ENCODE measurements at places on chromosomes 3 and 15.

- no peak for DNase-seq
These were observed 263.0 kb upstream of the NECTIN3 start for GRCh38 chr3:110808630-110809029.

DNA sequence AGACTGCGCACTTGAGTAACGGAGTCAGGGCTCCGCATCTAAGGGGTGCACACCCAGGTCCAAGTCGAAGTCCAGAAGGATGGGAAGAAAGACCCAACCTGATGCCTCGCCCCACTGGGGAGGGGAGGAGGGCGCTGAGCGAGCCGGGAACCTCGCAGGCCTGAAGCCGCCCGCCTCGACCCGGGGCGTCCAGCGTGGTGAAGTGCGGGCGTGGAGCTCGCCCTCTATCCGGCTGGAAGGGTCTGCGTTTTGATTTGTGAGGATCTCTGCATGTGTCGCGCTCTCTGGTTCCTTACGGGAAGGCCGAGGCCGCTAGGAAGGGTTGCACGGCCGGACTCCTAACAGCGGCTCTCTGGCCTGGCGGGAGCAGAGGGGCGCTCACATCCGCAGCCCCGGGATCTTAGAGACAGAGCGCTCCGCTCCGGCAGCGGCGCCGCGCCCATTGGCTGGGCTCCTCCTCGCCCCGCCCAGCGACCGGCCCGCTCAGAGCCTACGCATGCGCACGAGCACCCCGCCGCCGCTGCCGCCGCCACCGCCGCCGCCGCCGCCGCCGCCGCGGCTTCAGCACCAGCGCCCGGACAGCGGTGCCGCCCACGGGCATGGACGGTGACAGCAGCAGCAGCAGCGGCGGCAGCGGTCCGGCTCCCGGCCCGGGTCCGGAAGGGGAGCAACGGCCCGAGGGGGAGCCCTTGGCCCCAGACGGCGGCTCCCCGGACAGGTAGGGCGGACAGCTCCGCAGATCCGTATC is at the start of gene DISP2:
Gene DISP2 (plus strand): TSS at position 497 of the 748 bp plus-strand sequence. CDS start 103 bp downstream, at position 600.
- peak; percentile 89 for DNase-seq

DNA sequence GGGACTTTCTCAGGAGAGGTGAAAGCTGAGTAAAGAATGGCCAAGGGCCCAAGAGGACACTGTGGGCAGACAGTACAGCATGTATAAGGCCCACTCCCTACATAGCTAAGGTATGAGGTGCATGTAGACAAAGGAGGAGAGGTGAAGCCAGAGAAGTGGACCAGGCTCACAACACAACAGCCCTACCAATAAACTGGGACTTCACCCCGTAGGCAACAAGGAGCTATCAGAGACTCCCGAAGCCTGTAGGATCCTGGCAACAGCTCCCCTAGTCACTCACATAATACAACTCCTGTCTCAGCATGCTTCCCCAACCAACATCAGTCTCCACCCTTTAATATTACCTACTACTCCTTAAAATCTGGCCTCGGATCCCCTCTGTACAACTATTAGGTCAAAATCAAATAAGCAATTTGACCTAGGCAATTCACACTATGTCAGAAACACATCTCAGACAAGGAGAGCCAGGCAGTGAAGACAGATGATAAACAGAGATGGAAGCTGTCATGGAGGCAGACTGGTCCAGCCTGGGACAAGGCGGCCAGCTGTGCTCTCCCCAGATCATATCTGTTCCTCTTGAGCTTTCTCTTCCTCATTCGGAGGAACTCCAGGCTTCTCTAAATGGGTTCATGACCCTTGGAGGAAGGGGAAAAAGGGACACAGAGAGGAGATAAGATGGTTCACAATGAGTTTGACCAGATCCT is 1.4 kb downstream of the XXYLT1 start:
- no peak for DNase-seq

DNA sequence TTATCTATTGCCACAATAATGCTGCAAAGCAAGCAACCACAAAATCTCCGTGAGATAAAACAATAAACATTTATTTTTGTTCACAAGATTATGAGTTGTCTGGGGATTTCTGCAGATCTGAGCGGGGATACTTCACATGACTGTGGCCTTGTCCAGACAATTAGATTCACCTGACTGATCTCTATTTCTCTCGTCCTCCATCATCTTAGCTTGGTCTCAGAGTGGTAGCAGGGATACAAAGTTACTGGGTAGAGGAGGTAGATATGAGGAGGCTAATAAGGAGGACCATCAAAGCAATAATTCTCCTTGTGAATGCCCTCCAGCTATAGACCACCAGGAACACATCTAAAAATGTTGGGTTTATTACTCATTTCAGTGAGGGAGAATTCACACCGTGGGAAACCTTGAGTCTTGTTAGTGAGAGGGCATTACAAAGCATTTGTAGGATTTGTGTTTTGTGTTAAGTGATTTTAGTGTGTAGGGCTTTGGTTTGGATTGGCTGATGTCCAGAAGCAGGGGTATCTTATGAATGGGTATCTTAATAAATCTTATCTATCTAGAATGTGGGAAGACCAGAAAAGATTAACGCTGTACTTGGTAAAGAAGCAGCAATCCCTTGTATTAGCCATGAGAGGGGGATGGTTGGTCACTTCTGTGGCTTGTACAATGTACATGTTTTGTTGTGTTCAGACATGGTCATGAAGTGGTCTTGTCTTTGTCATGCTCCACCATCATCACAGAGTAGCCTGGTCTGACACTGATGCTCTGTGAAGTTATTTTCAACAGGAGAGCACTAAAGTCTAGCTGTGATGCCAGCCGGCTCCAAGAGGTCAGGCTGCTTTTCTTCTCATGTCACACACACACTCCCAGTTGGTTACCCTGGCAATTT is 287.6 kb upstream of the STT3B start:
- no peak for DNase-seq

DNA sequence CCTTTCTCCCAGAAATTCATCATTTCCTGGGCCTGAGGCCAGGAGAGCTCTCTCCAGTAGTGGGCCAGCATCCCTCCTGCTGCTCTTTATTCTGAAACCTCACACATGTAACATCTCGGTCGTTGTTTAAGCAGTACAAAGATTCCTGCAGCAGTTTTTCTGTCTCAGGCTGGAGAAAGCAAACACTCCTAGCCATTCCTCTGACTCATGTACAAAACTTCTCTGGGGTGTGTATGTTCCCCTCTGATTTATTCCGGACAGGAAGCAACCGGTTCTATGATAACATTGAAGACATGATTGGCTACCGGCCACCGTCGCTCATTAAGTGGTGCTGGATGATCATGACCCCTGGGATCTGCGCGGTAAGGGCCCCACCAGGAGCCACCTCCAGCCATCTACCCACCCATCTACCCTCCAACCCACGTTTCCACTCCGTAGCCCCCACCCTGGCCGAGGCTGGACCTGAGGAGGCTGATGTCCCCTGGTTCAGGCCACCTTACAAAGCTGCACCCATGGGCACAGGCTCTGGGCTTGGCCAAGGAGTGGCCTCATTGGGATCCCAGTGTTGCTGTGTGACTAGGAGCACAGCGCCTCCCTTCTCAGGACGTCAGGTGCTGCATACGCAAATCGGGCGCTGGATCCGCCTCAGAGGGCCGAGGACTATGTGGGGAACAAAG is 58.6 kb upstream of the SLC6A1 start:
- DNase-seq, result no peak

- no peak for DNase-seq
These were observed 32.4 kb upstream of the NMNAT3 start for GRCh38 chr3:139710212-139710611.

DNA sequence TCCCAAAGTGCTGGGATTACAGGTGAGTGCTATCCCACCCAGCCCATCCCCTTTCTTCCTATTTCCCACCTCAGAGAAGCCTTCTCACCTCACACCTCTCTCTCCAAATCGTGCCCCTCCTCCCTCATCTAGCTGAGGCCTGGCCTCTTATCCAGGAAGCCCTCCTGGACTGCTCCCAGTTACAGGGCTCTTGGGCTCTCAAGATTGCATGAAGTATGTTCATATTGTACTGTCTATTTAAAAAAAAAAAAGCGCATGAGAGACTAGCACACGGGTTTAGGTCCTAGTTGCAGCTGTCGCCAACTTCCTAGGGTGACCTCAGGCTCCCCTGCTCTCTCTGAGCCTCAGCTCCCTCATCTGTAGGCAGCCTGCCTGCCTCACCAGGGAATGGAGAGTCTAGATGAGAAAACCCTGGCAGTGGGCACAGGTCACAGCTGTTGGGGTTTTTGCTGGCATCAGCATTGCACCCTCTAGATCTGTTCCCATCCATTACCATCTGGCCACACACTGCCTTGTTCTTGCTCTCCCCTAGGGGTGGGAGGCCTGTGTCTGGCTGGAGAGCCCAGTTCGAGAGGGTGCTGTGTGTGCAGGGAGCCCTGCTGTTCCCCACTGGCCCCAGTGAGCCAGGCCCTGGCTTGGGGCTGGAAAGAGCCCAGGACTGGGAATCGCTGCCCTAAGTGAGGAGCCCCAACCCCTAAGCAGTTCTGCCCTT is 24.2 kb upstream of the C15orf39 start:
- DNase-seq, result no peak

DNA sequence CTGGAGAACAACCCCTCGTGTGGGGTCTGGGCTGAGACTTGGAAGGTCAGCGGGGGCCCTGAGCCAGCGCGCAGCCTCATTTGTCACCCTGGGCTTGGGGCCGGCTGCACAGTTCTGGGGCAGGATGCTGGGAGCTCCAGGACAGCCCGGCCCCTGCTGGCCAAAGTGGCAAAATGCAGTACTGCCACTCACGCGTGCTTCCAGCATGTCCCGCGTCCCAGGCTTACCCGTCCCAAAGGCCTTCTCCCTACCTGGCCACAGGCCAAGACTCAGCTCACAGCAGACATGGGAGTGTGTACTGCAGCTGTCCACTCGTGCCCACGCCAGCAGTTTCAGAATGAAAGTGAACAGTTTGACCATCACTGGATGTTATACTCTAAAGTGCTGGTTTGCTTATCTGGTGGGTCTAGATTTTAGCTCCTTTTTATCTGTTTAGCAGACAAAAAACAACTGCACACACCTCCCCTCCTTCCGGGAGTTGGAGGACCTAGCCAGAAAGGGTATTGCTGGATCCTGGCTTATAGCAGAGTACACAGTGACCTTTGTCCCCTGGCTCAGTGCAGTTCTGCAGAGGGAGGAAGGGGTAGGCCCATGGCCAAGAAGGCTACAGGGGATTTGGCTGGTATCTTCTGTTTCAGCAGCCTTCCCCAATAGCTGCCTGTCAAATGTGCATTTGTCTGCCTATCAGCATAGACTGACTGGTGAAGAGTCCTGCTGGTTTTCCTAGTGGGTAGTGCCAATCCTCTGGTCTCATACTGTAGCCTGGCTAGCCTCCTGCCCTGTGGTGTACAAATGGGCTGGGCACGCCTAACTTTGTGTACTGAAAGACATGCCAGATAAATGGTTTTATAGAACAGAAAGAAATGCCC is 23.2 kb upstream of the IP6K2 start:
- DNase-seq, result peak; percentile 89

DNA sequence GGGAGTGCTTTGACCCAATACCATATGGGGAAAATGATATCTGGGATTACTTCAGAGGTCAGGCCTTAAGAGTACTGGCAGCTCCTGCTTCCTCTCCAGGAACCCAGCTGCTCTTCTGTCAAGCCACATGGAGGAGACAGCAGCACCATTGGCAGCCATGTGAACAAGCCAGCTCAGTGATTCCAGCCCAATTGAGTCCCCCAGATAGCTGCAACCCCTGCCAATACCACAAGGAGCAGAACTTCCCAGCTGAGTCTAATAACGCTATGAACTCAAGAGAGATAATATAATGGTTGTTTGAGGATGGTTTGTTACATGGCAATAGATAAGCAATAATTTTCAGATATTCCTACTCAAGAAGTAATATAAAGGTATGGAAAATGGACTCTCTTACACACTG is 126.8 kb upstream of the CPNE4 start:
- DNase-seq, result no peak

- no peak for DNase-seq
These were observed 8.4 kb upstream of the ATR start for GRCh38 chr3:142586803-142587406.

GRCh38 chr3:170469151-170470062 is 50.7 kb downstream of the CLDN11 start:
- no peak for DNase-seq

GRCh38 chr3:195094191-195094921 is 176.6 kb downstream of the XXYLT1 start:
- DNase-seq, result peak; percentile 48

DNA sequence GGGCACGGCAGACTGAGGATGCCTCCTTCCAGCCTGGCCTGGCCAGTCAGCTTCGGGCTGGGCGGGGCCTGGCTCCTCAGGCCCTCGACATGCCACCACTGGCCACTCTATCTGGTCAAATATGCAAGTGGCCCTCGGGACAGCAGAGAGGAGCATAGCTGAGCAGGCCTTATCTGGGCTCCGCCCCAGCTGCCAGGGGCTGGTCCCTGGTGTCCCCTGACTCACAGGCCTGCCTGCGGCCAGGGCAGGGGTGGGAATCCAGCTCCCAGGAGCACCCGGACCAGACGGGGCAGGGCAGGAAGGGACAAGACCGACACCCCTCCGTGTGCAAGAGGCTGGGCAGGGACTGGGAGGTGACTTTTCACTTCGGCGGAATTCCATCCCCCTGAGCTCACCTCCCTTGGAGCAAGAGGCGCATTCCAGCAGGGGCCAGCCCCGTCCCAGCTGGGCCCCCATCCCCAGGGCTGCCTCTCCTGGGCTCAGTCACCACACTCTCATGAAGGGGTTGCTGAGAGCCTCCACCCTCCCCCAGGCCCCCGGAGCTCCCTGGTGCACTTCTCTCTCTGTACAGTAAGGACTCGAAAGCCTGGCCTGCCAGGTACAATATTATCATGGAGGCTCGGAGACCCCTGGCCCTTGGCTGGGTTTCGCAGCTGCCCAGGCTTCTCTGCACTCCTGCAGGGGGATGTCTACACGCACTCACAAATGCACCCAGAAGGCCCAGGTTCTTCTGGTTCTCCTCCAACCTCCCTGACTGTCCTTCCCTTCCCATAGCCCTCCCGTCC is 29.5 kb downstream of the WNT7A start:
- DNase-seq, result no peak

DNA sequence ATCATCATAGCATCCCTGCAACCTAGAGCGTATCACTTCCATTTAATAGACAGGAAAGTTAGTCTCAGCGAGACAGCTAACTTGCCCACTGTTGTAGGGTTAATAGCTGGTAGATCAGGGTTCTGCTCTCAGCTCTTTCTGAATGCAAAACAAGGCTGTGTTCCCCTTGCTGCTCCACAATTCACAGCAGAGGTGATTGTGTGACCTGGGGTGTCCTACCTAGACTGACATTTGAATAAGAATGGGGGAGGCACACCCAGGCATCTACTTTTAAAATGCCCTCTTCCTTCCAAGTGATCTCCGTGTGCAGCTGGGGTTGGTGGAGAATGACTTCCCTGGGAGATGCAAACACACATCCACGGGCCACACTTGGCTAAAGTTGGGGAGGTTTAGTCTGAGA is 43.0 kb upstream of the CACNA2D3 start:
- no peak for DNase-seq

All from psoas muscle (tissue), 8 donors.